ENCODE measurements at places on chromosomes 1 and 21.

- no peak for DNase-seq
These were observed 163.3 kb downstream of the RHOU start for GRCh38 chr1:228898582-228898992.

DNA sequence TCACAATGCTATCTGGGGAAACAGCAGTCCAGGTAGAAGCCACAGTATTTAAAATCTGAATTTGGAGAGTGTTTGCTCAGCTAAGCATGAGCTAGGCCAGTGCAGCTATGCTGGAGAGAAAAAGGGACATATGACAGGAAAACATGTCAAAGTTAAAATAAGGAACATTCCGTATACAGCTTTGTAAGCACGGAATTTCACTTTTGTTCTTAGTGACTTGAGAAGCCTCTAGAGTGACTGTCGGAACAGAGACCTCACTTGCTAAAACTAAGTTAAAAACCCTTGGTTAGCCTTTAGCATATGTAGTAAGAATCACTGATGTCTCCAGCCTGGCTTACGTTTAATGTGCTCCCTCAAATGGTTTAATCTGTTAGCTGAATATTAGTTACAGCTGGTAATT is 661.7 kb downstream of the KCNT2 start:
- no peak for DNase-seq

GRCh38 chr1:72280711-72281110 is 1.6 kb downstream of the NEGR1 start:
- no peak for DNase-seq

DNA sequence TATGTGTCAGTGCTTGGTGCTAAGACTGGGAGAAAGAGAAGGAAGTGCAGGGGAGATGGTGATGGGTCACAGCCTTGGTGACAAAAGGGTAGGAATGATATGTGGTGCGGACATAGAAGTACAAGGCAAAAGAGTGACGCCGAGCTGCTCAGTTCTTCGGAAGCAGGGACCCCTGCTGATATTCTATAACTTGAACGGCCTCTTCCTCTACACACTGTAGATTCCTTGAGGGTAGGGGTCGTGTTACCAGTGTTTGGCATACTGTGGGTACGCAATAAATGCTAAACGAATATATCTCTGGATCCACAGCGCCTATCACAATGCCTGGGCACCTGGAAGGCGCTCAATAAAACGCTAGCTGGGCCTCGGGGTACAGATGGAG is 488 bp downstream of the DBT start:
- DNase-seq: no peak

DNA sequence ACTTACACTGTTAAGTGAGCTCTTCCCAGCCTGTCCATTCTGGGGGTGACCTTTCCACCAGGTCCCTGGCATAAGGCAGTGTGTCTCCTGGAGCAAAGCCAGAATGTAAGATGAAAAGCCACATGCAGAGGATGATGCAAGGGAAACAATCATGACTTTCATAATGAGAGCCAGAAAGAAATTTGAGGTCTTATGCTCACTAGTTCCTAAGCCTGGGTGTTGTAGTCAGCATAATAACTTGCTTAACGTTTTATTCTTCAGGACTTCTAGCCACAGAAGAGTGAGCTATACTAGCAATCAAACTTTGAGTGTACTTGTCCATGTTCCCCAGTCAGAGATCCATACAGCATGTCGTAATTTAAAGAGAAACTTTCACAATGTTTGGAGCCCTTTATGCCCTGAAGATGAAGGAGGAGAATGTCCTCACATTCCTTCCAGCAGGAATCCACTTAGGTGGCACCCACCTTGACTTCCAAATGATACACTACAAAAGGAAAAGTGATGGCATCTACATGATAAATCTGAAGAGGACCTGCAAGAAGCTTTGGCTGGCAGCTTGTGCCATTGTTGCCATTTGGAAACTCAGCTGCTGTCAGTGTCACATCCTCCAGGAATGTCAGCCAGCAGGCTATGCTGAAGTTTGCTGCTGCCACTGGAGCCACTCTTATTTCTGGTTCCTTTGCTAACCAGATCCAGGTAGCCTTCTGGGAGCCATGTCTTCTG is 60.5 kb upstream of the FOXD3 start:
- DNase-seq: no peak

DNA sequence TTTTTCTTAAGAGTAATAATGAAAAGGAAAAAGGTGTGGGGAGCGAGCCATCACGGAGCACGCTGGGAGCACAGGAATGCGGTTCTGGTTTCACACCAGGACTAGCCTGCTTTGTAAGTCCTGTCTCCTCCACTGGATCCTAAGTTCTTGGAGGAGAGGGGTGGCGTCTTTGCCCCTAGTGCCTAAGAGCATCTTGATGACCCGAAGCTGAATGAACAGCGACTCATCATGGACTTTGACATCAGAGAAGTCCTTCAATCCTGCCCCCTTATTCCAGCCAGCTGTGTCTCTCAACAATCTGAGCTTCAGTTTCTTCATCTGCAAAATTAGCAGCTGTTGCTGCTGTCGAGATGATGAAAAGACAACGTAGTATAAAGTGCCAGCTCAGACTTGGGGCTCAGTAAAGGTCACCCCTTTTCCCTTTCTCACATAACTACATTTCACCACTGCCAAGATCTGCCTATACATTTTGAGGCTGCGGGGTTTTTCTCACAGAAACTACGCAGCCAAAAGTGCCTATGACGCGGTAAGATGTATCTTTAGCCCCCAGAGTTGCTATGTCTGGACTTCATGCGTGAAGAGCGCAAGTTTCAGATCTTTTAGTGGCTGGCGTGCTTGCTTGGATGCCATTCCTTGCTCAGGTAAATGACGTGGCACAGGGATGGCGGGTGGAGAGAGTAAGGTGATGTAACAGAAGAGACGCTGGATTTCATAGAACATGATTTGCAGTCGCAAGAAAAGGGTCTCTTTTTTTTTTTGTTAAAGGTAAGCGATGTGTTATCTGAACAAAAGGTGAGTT is 4.9 kb upstream of the PRDM2 start:
- no peak for DNase-seq

GRCh38 chr1:207316141-207316540 is 5.3 kb upstream of the CD55 start:
- no peak for DNase-seq

DNA sequence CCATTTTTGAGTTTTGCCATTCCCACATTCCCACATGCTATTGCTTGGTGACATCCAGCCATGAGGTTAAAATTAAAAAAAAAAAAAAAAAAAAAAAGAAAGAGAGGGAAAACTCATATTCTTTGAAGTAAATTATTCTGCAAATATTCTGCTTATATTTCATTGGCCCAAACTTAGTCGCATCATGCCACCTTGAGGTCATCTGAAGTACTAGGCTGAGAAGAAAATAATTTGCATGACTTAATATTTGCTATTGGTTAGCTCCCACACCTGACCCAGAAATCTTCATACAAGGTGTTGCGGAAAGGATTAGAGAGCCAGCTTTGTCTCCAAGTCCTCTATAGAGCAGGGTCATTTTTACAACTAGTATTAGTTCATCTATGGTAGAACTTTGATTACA is 2206.0 kb downstream of the MRPL39 start:
- no peak for DNase-seq

DNA sequence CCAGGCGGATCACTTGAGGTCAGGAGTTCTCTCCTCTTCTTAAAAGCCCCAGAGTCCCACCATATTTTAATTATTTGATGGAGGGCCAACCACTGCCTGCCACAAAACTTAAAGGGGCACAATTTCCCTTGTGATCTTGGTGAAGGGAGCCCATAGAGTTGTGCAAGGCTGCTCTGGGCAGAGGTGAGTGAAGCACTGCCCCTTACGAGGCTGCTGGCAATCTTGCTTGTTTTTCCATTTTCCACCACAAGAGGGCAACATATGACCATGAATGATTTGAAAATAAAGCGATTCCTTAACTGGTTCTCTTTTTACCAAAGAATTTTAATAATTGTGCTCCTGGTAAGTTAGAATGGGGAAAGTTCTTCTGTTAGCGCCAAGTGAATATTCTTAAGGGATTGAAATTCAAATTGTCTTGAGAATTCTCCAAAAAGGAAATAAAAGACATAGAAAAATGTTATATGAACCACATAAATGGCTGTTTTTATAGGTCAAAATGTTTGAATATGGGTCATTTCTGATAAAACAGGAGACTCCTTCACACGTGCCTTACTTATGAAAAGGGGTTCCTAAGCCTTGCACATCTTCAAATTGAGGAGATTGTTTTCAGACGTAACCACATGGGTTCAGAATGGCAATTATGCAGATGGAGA is 22.7 kb downstream of the PGM1 start:
- peak; percentile 47 for DNase-seq

GRCh38 chr1:3061981-3062615 is 6.9 kb upstream of the PRDM16 start:
- DNase-seq: peak; percentile 51

- DNase-seq: peak; percentile 64
These were observed 58.3 kb downstream of the SLX9 start for GRCh38 chr21:44998086-44998620.

Measured in aorta (tissue), 5 donors.